WERI-Rb-1 (cell line): ENCODE measurements at places on chromosomes 2 and 18.
A peak's percentile ranks its signal among the peaks of the same experiment; 100 is the strongest.

GRCh38 chr18:79572848-79573451 is 106.7 kb upstream of the CTDP1 start:
- peak; percentile 2 for DNase-seq

GRCh38 chr2:64390586-64390985 is 63.4 kb upstream of the LGALSL start:
- DNase-seq, result no peak

GRCh38 chr2:71067567-71068217 is 756 bp upstream of the NAGK start:
- DNase-seq, result peak; percentile 26

GRCh38 chr2:232954691-232955090 is 58.4 kb downstream of the NGEF start:
- no peak for DNase-seq

GRCh38 chr18:37471637-37472036 is 94.0 kb downstream of the CELF4 start:
- DNase-seq, result peak; percentile 15

GRCh38 chr2:201502713-201503112 is 51.2 kb downstream of the STRADB start:
- DNase-seq, result no peak

DNA sequence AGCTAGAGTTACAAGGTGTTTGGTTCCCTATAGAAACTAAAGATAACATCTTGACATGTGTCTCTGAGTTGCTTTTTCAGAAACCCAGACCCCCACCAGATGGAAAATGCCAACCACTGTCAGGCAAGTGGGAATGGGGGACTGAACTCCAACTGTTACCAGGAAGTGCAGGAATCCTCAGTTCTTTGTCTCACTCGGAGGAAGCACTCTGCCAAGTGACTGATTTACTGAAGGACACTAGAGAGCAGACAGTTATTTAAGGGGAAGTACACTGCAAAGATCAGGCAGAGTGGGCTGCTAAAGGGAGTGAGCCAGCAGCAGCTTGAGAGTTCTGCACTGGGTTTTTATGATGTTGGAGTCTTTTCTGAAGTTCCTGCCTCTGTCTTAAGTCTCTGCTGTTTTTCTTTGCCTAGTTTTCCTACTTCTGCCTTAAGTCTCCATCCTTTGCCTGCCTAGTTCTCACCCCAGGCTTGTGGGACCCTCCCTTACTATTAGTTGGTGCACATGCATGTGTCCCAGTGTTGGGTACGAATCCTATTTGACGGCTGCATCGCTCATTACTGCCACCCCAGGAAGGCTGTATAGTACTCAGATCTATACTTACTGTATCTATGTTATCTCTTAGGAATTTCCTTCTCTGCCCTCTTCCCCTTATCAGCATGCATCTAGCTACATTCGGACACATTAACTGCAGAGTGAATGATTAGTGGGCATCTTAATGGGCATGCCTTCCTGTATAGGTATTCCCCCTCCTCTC is 97.1 kb downstream of the TEX51 start:
- no peak for DNase-seq

DNA sequence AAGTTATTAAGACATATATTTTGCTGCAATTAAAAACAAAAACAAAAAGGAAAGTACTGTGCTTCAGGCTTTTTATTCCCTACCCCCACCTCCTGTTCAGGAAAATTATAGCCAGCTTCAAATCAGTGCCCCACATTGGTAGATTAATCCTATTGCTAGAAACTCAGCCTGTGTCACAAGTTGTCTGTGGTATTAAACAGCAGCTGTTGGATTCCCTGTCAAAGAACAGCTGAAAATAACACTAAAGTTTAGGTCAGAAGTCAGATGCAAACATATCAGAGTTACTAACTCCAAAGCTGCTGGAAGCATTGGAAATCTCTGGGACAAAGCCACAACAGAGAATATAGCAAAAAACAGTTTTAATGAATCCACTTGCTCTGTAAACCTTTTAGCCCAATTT is 818 bp upstream of the CCDC141 start:
- DNase-seq, result no peak
